ENCODE measurements at places on chromosomes 4 and X. TPM values are rescaled to one million over a fixed set of nuclear protein-coding genes. Genes with fewer than 3 reads are reported as not detected.

- no peak for DNase-seq
Measured at GRCh38 chrX:78213331-78213730, 73.9 kb upstream of the TAF9B start.

DNA sequence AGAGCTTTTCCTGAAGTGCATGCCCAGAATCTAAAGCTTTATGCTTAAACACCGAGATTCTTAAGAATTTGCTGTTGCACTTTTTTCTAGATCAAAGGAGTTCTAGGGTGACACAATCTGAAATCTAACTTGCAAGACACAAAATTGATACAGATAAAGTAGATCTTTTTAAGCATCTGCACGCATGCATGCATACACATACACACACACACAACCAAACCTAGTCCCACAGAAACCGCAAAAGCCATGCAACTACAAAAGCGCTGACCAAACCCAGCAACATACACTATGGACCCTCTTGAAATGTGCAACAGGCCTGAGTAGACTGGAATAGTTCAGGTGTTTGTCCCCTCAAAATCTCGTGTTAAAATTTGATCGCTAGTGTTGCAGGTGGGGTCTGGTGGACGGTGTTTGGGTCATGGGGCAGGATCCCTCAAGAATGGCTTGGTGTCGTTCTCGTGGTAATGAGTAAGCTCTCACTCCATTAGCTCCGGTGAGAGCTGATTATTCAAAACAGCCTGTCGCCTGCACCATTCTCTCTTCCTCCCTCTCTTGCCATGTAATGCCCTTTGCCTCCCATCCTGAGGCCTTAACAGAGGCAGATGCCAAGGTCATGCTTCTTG lies 52.7 kb downstream of the IRF2 start:
- DNase-seq: no peak

Gene DNAAF6
- total RNA-seq: not detected

Gene GUCY1A1
- not detected for total RNA-seq

Gene RPL36A
- 794 TPM for total RNA-seq

Data from H7 (cell line).